Activated CD4-positive, alpha-beta memory T cell treated with anti-CD3 and anti-CD28 coated beads for 36 hours (primary cell): ENCODE measurements at places on chromosomes 4 and X. TPM values are rescaled to one million over a fixed set of nuclear protein-coding genes. Genes with fewer than 3 reads are reported as not detected.

DNA sequence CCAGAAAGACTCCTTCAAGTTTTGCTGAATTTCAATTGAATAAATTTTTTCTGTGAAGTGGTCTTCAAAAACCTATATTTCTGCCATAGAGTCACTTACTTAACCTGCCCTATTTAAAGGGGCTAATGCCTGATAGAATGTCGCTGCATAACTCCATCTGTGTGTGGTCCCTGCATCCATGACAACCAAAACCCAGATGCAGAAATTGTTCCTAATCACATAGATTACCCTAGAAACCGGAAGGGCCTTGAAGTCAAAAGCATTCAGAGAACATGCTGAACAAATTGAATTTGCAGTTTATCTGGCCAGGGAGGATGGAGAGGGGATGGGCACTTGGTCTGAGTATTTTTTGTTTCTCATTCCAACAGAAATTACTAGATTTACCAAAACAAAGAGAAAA lies 1.5 kb upstream of the PARM1 start:
- DNase-seq = no peak

- DNase-seq = no peak
Measured at GRCh38 chrX:153884136-153884535, 1.8 kb downstream of the L1CAM start.

- no peak for DNase-seq
Measured at GRCh38 chrX:17922303-17922702, 61.2 kb upstream of the RAI2 start.

DNA sequence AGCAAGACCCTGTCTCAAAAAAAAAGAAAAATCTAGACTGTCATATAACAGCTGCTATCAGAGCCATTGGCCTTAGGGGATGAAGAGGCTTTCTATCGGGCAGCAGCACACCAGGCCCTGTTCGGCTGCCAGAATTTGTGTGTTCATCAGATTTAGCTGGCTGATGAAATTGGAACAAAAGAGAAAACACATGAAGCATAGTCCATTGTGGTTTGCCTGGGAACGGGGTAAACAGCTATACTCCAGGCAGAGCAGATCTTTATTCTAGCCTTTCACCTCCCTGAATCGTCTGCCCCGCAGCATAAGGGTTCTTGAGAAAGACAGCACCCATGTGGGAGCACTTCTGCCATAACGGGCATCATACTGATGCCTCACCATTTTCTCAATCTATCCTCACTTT lies 11.6 kb downstream of the TKTL1 start:
- no peak for DNase-seq

DNA sequence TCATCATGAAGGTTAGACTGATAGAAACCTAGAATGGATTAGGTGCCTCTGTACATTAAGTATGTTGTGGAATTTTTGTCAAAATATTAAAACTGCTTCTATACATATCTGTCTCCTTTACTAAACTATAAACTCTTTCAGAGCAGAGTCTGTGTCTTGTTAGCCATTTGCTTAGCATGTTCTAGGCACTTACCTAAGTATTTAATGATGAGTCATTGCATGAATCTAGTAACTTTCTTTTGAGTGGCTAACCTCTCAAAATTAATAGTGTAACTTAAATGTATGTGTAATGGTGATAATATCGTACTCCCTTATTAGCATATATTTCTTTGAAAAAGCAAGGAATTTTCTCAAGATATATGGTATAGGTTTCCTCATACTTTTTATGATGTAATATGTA lies 57.8 kb downstream of the RAP1GDS1 start:
- no peak for DNase-seq

The LIMCH1 gene
- total RNA-seq = not detected

The RTL3 gene
- total RNA-seq = not detected

The SLC2A9 gene
- total RNA-seq = 0.10 TPM
